ENCODE measurements at places on chromosomes 1 and 21.

- H3K4me3 ChIP-seq = no peak overlapping the region
- no peaks in the 10 kb centered on the region for H3K36me3 ChIP-seq
- peak overlapping the region; percentile 53 for H3K27ac ChIP-seq
- H3K4me1 ChIP-seq = peaks cover 12% of the 10 kb centered on the region
These were observed 58.4 kb downstream of the VPS26C start for GRCh38 chr21:37208741-37209225.

GRCh38 chr1:32786856-32787255 is 30.3 kb downstream of the YARS1 start:
- no peak overlapping the region for H3K27ac ChIP-seq
- no peaks in the 10 kb centered on the region for H3K27me3 ChIP-seq
- H3K4me1 ChIP-seq = no peaks in the 10 kb centered on the region
- H3K4me3 ChIP-seq = no peak overlapping the region

DNA sequence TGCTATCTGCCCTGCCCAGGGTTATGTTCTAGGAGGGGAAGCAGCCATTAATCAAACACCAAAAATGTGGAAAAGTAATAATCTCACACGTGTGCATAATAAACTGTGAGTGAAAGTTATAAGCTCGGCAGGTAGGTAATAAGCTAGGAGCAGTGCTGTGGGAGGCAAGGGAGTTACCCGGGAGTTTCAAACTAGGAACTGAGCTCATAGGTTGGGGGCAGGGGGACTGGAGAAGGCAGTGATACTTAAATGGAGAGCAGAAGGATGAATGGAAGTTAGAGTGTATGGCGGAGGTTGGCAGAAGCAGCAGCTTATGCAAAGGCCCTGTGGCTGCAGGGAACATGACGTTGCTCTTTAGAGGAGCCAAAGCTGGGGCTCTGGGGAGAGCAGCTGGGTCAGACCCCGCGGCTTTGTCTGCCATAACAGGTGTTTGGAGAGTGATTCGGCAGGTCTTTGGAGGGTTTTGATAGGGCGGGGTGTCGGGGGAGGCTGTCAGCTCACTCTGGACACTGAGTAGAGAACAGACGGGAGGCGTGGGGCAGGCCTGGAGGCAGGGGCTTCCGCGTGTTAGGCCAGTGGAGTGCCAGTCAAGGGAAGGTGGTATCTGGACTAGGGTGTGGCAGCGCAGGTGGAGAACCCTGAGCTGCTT is 20.0 kb downstream of the PTPRF start:
- no peak overlapping the region for H3K27ac ChIP-seq
- H3K4me1 ChIP-seq = peaks cover 33% of the 10 kb centered on the region
- peak overlapping the region; percentile 2 for H3K4me3 ChIP-seq
- H3K36me3 ChIP-seq = no peaks in the 10 kb centered on the region

DNA sequence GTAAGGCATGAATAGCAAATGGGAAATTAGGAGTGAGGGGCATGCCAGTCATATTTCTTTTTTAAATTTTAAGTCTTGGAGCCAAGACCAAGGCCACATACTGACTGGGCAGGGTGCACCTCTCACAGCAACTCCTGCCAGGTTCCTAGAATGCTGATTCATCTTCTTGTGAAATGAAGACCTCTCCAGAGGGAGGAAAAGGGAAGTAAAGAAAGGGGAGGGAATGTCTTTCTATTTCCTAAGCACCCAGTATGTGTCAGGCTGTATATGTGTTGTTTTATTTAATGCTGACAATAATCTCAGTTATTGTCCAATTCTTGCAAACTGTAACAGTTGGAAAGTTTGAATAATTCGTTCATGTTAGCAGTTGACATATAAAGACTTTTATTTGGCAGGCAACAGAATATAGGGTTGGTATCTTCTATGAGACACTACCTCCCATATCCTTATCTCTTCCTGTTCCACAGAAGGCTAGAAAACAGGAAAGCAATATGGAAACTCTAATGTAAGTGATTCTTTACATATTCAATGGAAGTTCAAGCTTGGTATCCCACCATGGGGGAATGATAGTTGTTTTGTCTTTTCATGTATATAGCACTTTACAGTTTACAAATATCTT is 259.1 kb upstream of the USP24 start:
- peak; percentile 24 for DNase-seq
- H3K27ac ChIP-seq = peak overlapping the region; percentile 59
- H3K4me3 ChIP-seq = no peak overlapping the region
- no peaks in the 10 kb centered on the region for H3K27me3 ChIP-seq
- H3K4me1 ChIP-seq = peaks cover 30% of the 10 kb centered on the region
- no peaks in the 10 kb centered on the region for H3K36me3 ChIP-seq

DNA sequence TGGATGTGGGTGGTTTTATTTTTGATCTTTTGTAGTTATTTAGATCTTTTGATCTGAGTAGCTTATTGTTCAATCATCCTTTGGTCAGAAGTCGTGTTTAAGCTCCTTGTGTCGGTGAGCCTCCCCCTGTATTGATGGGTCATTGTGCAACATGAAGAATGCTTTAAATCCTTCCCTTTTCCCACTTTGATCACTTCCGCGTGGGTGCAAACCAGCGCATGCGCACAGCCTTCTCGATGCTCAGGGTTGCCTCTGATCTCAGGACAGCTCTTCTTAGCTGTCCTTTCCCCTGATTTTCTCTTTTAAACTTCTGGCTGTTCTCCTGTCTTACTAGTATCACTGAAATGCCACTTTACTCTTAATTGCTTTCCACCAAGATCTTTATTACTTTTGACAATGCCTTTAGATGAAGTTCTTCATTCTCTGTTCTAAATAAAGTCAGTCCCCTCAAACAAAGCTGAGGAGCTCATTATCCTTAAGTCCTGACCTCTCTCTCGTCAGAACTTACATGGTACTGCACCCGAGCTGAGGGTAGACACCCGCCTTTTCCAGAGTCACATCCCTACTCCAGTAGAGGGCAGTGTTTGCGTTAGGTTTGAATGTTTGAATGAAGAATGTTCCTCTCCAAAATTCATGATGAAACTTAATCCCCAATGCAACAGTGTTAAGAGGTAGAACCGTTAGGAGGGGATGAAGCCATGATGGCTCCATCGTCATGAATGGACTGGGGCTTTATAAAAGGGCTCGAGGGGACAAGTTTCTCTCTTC is 547.9 kb upstream of the TMPRSS15 start:
- H3K27me3 ChIP-seq = no peaks in the 10 kb centered on the region
- H3K4me1 ChIP-seq = no peaks in the 10 kb centered on the region

All from K562 (cell line).